ENCODE measurements at places on chromosomes 4 and X.

DNA sequence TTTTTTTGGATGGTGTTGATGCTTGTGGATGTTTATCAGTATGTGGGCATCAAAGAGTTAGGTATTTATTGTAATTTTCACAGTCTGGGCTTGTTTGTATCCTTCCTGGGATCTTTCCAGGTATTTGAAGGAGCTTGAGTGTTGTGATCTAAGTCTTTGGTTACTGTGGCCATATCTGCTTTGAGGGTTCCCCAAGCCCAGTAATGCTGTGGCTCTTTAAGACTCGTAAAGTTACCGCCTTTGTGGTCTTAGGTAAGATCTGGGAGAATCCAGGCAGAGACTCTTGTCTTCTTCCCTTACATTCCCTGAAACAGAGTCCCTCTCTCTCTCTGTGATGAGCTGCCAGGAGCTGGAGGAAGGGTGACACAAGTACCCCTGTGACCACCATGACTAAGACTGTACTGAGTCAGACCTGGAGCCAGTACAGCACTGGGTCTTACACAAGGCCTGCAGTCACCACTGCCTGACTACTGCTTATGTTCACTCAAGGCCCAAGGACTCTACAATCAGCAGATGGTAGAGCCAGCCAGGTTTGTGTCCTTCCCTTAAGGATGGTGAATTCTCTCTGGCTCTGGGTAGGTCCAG, 62.2 kb downstream of the FMR1NB start:
- DNase-seq = no peak

- no peak for DNase-seq
Observed at GRCh38 chr4:33349376-33349775, 2629.2 kb downstream of the PCDH7 start.

DNA sequence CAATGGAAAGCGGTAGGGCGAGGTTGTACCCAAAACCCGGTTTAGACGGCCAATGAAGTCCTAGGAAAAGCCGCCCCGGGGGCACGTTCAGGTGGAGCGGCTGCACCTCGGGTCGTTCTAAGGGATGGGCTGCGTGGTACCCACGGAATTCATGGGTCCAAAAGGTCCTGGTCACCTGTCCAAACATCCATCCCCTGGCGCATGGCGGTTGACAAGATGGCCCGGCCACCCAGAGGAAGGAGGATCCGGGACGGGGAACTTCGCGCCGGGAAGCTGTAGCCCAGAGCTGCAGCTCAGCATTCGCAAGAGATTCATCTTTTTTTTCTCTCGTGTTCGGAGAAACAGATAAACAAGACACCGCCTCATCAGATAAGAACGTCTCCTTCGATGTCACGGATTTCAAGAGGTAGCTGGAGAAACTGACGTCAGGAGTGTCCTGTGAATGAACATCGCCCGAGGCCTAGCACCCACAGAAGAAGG, 10.9 kb downstream of the PITX2 start:
- DNase-seq = no peak

GRCh38 chr4:148926276-148927260, 484.4 kb upstream of the NR3C2 start:
- DNase-seq = no peak

- no peak for DNase-seq
Observed at GRCh38 chrX:17519358-17519757, 144.4 kb downstream of the NHS start.

GRCh38 chr4:72701987-72702819, 133.2 kb upstream of the ADAMTS3 start:
- DNase-seq = peak; percentile 6
